ENCODE measurements at places on chromosomes 7 and 10.

DNA sequence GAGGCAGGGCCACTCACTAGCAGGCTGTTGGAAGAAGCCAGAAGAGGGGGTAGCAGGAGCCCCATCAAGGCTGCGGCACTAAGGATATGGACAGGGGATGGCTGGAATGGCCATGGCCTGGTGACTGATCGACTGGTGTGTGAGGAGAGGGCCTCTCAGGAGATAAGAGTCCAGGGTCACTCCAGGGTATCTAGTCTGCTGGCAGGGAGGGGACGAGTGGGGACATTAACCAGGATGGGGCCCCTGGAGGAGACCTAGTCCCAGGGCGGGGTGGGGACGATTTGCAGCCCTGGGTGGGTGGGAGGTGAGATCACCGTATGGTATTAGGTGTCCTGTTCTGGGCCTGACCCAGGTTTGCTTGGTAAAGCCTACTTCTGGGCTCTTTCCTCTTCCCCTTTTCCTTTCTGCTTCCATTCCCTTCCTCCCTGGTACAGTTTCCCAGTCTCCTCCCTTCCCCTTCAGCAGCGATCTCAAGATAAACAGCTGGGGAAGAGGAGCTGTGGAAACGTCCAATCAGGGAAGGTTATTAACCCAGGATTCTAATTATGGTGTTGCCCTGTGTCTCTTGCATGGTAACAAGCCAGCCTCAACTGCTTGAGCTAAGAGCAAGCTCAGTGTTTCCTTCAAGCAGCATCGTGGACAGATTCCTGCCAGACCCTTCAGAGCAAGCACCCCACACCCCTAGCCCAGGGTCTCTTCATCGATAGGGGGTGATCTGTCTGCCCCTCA is 233.2 kb downstream of the RPS24 start:
- DNase-seq = no peak

DNA sequence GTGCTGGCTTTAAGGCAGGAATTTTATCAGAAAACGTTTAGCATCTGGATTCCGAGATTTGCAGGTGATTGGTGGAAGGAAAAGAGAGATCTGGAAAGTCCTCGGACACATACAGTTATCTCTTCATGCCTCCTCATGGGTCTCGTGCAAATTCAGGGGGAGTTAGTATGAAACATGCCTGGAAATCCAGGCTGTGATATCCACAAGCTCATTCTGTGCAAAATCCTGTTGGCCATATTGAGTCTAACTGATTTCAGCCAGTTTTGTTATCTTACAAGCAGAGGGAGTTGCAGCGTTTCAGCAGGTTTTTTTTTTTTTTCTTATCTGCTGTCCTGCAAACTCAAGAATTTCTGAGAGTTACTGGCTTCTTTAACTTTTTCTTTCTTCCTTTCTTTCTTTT is 411.5 kb downstream of the GALNT17 start:
- no peak for DNase-seq

DNA sequence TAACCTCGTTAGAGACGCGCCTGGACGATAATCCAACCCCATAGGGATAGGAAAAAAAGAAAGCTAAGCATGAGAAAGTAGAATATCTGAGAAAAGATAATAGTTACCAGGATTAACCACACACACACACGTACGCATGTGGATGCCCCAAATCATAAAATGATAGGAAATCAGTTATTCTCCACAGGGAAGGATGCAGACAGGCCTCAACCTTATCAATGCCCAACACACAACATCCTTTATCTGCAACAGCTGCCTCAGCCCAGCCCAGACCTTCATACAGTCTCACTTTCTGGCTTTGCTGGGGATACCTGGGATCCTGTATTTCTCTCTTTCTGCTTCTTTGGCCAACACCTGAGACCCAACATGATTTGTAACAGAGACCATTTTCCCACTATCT is 123.0 kb downstream of the NOC3L start:
- DNase-seq = no peak

GRCh38 chr7:94354953-94355352 is 39.7 kb upstream of the COL1A2 start:
- no peak for DNase-seq

- DNase-seq = no peak
These were observed 334.0 kb downstream of the SORCS1 start for GRCh38 chr10:106830471-106830870.

- no peak for DNase-seq
These were observed 51.8 kb downstream of the ANLN start for GRCh38 chr7:36441344-36442022.

GRCh38 chr7:82690929-82691328 is 247.4 kb upstream of the CACNA2D1 start:
- no peak for DNase-seq

DNA sequence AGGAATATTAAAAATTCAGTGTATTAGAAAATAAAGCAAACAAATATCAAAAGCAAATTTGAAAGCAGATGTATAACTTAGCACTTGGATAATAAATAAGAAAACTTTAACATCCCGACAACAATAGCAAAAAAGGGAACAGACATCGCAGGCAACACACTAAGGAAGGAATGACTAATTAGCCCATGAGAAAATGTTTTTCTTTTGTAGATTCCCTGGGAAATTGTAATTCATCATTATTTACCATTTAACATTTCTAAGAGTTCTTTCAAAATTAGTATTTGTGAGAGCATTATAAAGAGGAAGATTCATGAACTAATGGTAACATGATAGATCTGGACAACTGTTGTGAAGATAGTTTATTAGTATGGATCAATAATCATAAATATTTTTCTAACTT is 106.0 kb upstream of the STK17A start:
- DNase-seq = no peak

DNA sequence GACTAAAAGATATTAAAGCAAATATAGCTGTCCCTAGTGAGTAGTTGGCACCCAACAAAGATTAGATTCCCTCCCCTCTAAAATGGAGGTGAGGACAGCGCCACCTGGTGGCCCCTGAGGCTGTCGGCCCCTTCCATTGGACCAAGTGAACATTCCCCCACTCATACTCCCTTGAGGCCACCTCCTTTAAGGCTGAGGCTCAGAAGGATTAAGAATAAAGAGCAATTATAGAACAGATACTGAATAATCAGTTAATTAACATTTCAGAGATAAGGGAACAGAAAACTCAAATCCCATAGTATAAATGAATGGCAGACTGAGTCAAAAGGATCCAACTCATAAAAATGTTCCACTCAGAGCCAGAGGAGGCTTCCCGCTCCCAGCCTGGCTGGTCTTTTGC is 130.4 kb upstream of the GHITM start:
- DNase-seq = peak; percentile 45

DNA sequence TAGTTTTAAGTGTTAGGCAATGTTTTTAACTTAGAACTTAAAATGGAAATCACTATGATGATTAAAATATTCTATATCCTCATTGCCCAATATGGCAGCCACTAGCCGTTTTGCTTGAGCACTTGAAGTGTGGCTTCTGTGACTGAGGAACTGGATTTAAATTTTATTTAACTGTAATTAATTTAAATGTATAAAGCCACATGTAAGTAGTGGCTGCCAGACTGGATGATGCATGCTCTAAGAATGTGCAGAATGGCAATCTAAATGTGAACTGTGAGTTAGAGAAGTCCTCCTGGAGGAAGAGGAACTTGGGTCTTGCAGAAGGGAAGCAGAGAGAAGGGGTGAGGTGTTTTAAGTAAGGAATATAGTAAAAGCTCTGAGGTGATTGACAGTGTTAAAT is 451.4 kb downstream of the SUGCT start:
- no peak for DNase-seq

- DNase-seq = no peak
These were observed 90.8 kb upstream of the FGL2 start for GRCh38 chr7:77290425-77290824.

- no peak for DNase-seq
These were observed 214.9 kb downstream of the CREB5 start for GRCh38 chr7:28627263-28627653.

- DNase-seq = no peak
These were observed 127.6 kb downstream of the CCNY start for GRCh38 chr10:35463878-35464277.

DNA sequence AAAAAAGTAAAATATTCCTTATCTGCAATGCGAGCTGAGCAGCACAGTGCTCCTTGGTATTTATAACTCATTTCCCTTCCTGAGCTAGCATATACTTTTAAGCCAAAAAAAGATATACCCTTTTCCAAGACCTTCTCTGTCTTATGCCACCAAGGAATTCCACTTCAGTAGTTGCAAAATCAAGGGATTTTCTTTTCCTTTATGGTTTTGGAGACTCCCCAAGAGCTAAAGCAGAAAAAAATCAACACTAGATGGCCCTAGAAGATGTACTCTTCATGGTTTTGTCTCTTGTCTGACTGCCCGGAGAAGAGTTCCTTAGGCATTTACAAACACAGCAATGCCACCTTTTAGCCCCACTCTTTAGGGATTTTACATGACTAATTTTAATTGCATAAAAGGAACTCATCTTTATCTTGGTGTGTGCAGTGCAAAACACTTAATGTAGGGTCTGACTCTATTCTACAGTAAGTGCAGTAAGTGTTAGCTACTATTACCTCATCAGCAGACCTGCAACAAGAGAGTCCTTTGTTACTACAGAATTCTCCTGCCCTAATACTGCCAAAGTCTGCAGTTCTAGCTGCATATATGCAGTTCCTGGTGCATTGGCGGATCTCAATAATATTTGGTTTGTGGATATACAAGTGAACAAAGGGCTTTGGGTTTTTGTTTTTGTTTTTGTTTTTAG is 443.3 kb downstream of the GFRA1 start:
- DNase-seq = no peak

DNA sequence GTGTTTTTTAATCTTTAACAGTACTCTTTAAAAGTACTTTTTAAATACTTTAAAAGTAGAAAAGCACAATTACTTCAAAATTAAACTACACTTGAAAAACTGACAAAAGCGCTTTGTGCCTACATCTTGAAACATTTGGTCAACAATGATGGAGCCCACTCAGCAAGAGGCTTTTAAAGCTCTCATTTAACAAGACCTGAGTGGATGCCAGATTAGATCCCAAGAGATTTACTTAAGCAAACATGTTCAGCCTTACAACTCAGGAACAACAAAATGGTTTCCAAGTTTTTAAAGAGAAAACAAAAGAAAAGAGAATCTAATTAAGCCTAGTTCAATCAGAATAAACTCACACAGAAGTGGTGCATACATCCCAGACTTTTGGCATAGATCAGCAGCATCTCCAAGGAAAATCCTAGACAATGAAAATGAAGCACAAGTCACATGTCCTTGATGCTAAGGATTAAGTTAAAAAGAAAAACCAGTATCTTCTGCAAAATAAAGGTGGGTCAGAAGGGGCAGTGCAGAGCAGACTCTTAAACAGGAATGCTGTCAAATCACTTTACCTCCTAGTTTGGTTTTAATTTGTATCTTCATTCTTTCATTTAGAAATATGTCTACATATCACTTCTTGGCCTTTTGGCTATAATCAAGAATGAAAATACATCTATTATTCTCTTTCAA is 26.2 kb downstream of the HIBADH start:
- DNase-seq = no peak

GRCh38 chr10:12907656-12908055 is 93.9 kb downstream of the CCDC3 start:
- no peak for DNase-seq

Data from endothelial cell (in vitro differentiated cells).